ENCODE measurements at places on chromosomes 1 and 21. TPM values are rescaled to one million over a fixed set of nuclear protein-coding genes. Genes with fewer than 3 reads are reported as not detected.

DNA sequence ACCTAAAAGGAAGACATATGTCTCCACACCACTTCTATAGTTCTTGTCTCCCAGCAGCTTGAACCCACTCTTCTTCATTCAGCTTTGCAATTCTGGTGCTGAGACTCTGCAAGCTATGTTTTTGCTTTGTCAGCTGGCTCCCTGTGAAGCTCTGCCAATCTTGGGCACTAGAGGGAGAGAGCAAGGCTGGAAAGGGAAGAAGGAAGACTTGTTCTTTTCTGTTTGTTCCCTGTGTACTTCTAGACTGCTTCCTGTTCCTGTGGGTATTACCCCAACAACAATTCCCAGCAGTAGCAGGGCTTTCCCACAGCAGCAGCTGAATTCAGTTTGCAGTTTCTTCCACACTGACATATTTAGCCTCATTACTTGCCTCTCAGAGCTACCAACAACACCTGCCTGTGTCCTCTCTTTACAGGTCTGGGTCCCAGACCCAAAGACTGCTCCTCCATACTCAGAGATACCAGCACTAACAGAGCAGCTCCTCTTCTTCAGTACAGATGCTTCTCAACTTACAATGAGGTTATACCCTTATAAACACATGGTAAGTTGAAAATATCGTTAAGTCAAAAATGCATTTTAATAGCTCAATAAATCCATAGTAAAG, 275.2 kb upstream of the NEGR1 start:
- DNase-seq: no peak

DNA sequence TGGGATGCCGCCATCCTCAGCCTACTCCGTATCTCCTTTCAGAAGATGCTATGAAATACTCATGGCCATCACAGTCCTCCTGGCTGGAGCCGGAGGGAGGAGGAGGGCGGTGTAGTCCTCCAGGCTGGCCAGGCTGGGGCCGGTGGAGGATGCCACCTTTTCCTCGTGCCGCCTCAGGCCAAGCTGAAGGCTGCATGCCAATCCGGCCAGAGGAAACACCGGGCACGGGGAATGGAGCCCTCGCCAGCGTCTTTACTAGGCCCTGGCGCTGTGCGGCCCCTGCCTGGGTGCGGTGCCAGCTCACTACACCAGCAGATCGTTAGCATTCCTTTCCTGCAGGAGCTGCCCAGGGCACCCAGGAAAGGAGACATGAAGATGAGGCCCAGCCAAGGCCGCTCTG, 70.1 kb downstream of the CASZ1 start:
- no peak for DNase-seq

DNA sequence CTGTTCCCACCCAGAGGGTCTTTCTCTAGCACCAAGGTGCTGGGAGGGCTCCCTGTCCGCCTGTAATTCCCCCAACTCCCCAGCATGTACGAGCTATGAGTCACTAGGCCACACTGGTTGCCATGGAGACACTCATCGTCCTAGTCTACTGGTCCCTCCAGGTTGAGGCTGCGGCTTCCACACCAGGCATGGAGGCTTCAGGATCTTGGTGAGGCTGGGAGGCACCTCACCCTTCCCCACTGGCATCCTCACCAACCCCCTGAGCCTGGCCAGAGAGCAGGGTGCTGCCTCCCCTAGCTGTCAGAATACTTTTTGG, 75.6 kb upstream of the KAZN start:
- no peak for DNase-seq

DNA sequence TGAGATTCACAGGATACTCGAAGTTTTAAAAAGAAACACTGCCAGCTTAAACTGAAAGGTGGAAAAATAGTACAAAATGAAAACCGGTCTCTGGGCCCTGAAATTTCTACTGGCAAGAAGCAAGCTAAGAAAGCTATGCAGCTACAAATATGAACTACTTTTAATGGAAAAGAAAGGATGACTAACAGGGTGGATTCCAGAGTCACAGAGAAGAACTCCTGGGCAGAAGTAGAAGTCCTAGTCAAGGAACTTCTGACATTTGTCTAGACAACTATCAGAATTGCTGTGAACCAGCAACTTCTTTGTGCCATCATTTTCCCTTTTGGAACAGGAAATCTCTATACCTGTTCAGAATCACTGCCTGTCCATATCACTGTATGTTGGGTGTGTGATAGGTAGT, 38.1 kb downstream of the CD160 start:
- no peak for DNase-seq

- no peak for DNase-seq
These were observed 271.0 kb downstream of the DSCAM start for GRCh38 chr21:40575976-40576375.

GPR52 gene
- total RNA-seq: 1.7 TPM

DNA sequence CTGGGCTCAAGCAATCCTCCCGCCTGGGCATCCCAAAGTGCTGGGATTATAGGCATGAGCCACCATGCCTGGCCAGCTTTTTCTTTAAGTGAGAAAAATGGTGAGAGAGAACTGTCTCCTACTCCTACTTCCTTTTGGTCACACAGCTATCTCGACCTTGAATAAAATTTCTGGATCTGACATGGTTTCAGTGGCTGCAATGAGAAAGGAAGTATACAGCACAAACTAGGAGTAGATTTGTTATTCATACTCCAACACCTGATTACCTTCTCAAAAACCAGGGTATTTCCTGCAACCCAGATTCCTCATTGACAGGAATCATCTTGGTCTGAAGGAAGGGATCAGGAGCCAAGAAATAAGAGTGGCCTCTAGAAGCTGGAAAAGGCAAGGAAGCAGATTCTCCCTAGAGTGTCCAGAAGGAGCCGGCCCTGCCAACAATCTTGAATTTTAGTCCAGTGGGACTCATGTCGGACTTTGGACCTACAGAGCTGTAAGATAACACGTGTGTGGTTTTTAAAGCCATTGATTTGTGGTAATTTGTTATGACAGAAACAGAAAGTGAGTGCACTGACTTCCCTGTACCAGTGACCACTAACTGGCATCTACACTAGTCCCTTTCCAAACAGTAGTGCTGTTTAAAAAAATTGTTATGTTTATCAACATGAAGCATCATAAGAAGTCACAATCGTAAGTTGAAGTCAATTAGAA, 516.6 kb downstream of the SMYD3 start:
- no peak for DNase-seq

EDN2 gene
- total RNA-seq: not detected

SFT2D2 gene
- 45.1 TPM for total RNA-seq

- DNase-seq: no peak
These were observed 82.7 kb downstream of the KAZN start for GRCh38 chr1:14681182-14681581.

DNA sequence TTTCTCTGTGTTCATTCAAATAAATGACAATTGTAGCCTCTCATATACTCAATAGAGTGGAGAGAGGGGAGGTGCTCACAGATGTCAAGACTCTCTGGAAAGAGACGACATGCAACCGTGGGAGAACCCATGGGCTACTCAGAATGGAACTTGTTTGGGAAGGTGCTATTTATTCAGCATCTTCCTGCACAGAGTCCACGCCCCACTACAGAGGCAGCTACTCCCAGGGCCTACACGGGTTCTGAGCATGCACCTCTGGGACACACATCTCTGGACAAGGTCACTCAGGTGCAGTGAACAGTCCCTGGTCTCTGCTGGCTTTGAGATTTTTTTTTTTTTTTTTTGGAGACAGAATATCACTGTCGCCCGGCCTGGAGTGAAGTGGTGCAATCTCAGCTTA, 64.1 kb downstream of the NID1 start:
- DNase-seq: no peak

ANKRD65 gene
- total RNA-seq: not detected

GRCh38 chr1:48777219-48777895, 666 bp upstream of the BEND5 start:
- no peak for DNase-seq

DNA sequence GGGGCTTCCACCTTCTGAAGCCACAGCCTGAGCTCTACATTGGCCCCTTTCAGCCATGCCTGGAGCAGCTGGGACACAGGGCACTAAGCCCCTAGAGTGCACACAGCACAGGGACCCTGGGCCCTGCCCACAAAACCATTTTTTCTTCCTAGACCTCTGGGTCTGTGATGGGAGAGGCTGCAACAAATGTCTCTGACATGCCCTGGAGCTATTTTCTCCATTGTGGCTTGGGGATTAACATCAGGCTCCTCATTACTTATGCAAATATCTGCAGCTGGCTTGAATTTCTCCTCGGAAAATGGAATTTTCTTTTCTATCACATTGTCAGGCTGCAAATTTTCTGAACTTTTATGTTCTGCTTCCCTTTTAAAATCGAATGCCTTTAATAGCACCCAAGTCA, 795.7 kb downstream of the LTN1 start:
- no peak for DNase-seq

DNA sequence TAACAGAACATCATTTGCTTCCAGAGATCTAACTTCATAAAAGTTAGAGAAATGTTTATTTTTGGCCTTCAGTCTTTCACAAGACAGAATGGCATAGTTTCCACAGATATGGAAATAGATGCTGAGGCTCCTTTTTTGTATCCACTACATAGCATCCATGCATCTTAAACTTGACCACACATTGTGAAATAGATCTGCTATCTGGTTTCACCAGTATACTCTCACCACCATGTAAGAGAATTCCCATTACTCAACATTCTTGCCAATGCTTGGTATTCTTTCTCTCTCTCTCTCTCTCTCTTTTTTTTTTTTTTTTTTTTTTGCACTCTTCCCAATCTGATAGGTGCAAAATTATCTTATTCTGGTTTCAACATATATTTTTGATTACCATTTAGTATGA, 52.1 kb upstream of the PRMT6 start:
- DNase-seq: no peak

ANXA9 gene
- not detected for total RNA-seq

GRCh38 chr1:26853600-26853999, 9.3 kb upstream of the SFN start:
- no peak for DNase-seq

PIGP gene
- 23.9 TPM for total RNA-seq

- DNase-seq: peak; percentile 42
These were observed 88.3 kb upstream of the SELENON start for GRCh38 chr1:25711555-25712298.

GJA9 gene
- total RNA-seq: not detected

HENMT1 gene
- total RNA-seq: 29.6 TPM

DNA sequence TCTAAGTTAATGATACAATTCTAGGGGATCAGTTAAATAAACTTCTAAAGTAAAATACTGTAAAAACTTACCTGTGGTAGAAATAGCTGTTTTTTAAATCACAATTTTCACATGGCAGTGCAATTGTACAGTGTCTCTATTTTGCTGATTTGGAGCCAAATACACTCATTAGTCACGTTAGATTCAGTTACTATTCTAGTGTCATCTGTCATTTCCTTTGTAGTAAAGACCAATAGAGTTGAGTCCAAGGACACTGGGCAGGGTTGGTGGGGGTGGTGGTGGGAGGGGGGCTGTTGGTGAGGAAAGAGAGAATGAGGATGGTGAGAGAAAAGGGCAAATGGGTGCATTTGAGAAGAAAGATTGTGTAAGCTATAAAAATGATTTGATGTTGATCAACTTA, 33.6 kb downstream of the CD55 start:
- DNase-seq: no peak
